ENCODE measurements at places on chromosomes 3 and 15.

GRCh38 chr15:72749700-72750099 lies 33.9 kb downstream of the ADPGK start:
- no peak overlapping the region for H3K4me3 ChIP-seq
- no peaks in the 10 kb centered on the region for H3K27me3 ChIP-seq
- DNase-seq = no peak

- no peak overlapping the region for H3K27ac ChIP-seq
- no peak for DNase-seq
- no peaks in the 10 kb centered on the region for H3K4me1 ChIP-seq
- H3K4me3 ChIP-seq = no peak overlapping the region
- H3K27me3 ChIP-seq = no peaks in the 10 kb centered on the region
Measured at GRCh38 chr15:89967881-89968280, 33.2 kb upstream of the ZNF710 start.

- no peaks in the 10 kb centered on the region for H3K4me1 ChIP-seq
- no peak for DNase-seq
- peaks cover 35% of the 10 kb centered on the region for H3K36me3 ChIP-seq
- H3K4me3 ChIP-seq = peak overlapping the region; percentile 95
Measured at GRCh38 chr3:138173769-138174420, 826 bp downstream of the DBR1 start.

DNA sequence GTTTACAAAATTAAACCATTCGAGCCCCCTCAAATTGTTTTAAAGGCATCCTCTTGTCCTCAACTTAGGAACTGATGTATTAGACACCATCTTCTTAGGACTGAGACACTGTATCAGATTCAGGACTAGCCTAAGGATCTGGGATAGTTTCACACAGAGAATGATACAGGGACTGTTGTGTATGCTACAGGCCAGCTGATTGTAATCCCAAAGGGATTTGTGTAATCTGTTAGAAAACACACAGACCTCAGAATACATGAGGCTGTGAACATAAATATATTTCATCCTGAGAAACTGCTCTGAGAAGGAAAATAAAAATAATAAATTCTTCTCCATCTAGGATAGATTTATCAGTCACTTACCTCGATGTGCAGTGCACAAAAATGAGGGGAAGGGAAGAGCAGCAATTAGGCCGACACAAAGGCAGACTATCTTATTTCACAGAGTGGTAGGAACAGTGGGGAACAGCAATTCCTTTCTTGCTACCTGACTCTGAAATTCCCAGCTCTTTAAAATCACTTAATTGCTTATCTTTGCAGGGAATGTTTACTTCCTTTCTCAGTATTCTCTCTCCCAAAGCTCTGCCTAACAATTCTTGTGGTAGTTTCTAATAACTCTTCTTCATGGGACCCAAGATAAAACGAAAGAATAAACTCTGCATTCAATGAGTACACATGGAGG lies 322.5 kb downstream of the MAGI1 start:
- peaks cover 9% of the 10 kb centered on the region for H3K4me1 ChIP-seq
- no peak for DNase-seq
- no peak overlapping the region for H3K4me3 ChIP-seq
- H3K27me3 ChIP-seq = no peaks in the 10 kb centered on the region

GRCh38 chr3:172904711-172905373 lies 154.3 kb downstream of the ECT2 start:
- no peak overlapping the region for H3K4me3 ChIP-seq
- H3K27ac ChIP-seq = no peak overlapping the region
- no peaks in the 10 kb centered on the region for H3K27me3 ChIP-seq
- peaks cover 6% of the 10 kb centered on the region for H3K4me1 ChIP-seq
- peak; percentile 27 for DNase-seq

GRCh38 chr15:59933607-59934006 lies 70.5 kb upstream of the FOXB1 start:
- no peak for DNase-seq
- H3K27ac ChIP-seq = no peak overlapping the region
- H3K27me3 ChIP-seq = no peaks in the 10 kb centered on the region
- H3K36me3 ChIP-seq = no peaks in the 10 kb centered on the region
- no peaks in the 10 kb centered on the region for H3K4me1 ChIP-seq
- H3K4me3 ChIP-seq = no peak overlapping the region

DNA sequence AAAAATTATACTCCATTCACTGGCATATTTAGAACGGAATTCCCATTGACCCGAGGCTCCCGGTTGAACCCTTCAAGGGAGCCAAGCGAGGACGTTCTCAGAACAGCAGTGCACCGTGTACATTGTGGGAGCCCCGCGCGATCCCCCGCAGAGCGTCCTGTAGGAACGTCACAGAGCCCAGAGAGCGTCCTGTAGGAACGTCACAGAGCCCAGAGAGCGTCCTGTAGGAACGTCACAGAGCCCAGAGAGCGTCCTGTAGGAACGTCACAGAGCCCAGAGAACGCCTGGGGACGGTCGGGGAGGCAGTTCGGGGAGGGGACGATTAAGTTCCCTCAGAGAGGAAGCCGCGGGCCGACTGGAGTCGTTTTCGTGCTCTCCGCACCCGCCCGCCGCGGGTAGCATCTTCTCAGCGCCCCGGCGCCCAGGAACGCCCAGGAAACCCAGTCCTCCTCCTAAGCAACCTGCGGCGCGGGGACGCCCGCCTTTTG lies 506 bp upstream of the ATP1B3 start:
- H3K4me1 ChIP-seq = no peaks in the 10 kb centered on the region
- H3K36me3 ChIP-seq = peaks cover 16% of the 10 kb centered on the region
- peak; percentile 60 for DNase-seq
- no peaks in the 10 kb centered on the region for H3K27me3 ChIP-seq

DNA sequence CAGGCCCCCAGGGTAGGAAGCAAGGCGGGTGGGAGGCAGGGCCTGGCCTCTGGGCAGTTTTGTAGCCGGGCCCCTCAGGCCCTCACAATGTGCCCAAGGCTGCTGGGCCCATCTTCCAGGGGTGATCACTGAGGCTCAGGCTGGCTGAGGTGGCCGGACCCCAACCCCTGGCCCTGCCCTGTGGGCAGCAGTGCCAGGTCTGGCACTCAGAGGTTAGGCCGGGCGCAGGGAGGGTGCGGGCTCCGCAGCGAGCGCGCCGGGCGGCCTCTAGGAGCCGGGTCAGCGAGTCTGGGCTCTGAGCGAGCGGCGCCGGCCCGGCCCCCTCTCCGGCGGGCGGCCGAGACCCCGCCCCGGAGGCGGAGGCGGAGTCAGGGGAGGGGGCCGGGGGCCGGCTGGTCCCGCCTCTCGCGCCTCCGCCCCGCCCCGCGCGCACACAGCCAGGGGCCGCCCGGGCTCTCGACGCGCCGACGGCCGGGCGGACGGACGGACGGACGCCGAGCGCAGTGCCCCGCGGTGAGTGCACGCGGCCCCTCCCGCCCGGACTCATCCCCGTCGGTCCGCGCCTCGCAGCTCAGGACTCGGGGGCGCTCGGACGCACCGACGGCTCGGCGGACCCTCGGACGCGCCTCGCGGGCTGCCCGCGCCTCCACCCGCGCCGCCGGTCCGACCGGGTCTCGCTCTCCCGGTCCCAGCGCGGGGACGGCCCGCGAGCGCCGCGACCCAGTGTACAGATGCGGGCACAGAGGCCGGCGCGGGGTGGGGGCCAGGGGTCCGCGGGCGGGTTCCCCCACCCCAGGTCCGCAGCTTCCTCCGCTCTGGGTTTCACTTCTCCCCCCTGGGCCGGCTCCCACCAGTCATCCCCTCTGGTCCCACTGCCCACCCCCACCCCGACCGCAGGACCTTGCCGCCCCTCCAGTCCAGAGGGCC lies at the start of gene FBLN2:
Gene FBLN2 (plus strand): TSS at position 430 of the 927 bp plus-strand sequence. CDS start 21,231 bp downstream, outside the sequence.
- peak; percentile 71 for DNase-seq
- no peaks in the 10 kb centered on the region for H3K27me3 ChIP-seq
- no peaks in the 10 kb centered on the region for H3K36me3 ChIP-seq
- peak within 1 kb of the TSS; percentile 51 for H3K4me3 ChIP-seq

- no peaks in the 10 kb centered on the region for H3K27me3 ChIP-seq
- H3K4me3 ChIP-seq = no peak overlapping the region
- H3K27ac ChIP-seq = no peak overlapping the region
- H3K4me1 ChIP-seq = peaks cover 9% of the 10 kb centered on the region
Measured at GRCh38 chr3:72536206-72536877, 311.9 kb downstream of the SHQ1 start.

DNA sequence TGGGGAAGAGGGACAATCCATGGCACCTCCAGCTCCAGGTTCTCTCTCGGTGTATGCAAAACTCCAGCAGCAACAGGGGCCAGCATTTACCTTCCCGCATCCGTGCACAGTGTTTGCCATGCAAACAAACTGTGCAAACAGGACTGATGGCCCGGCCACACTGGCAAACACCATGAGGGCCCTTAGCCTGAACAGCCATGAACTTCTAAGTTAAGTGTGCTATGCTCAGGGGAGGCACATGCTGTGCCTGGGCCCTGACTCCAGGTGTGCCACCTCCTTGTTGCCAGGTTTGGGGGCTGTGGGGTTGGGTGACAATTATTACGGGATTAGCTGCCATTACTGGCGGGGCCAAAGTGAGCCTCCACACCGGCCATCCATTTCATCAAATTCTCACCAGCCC lies 57.5 kb downstream of the CACNA2D2 start:
- H3K27me3 ChIP-seq = no peaks in the 10 kb centered on the region
- no peak for DNase-seq
- H3K4me1 ChIP-seq = no peaks in the 10 kb centered on the region
- H3K4me3 ChIP-seq = no peak overlapping the region
- no peaks in the 10 kb centered on the region for H3K36me3 ChIP-seq

DNA sequence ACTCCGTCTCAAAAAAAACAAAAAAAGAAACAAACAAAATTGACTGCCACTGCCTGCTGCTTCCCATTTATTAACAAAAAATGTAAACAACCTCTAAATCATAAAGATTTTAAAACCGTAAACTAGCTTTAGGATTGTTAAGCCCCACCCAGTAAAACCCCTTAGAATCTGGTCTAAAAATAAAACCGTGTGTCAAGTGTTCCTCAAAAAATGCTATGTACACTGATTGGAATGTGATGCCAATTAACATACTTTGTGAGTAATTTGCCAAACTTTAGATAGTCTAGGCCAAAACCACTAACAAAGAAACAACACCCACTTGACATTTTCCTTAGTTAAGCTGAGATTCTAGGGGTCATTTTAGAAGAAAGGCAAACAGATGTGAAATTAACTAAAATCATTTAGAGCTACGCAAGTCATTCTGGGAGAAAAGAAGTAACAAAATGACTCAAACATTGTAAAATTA lies 5.3 kb downstream of the RAF1 start:
- H3K4me3 ChIP-seq = no peak overlapping the region
- no peaks in the 10 kb centered on the region for H3K4me1 ChIP-seq
- H3K27ac ChIP-seq = no peak overlapping the region
- H3K36me3 ChIP-seq = peaks cover 8% of the 10 kb centered on the region
- DNase-seq = no peak

- no peaks in the 10 kb centered on the region for H3K36me3 ChIP-seq
- no peaks in the 10 kb centered on the region for H3K4me1 ChIP-seq
- H3K27ac ChIP-seq = no peak overlapping the region
- H3K4me3 ChIP-seq = no peak overlapping the region
Measured at GRCh38 chr3:69435274-69436265, 49.7 kb upstream of the FRMD4B start.

- no peak for DNase-seq
- no peaks in the 10 kb centered on the region for H3K27me3 ChIP-seq
- H3K4me3 ChIP-seq = no peak overlapping the region
- no peak overlapping the region for H3K27ac ChIP-seq
Measured at GRCh38 chr15:39534996-39535395, 45.9 kb upstream of the THBS1 start.

DNA sequence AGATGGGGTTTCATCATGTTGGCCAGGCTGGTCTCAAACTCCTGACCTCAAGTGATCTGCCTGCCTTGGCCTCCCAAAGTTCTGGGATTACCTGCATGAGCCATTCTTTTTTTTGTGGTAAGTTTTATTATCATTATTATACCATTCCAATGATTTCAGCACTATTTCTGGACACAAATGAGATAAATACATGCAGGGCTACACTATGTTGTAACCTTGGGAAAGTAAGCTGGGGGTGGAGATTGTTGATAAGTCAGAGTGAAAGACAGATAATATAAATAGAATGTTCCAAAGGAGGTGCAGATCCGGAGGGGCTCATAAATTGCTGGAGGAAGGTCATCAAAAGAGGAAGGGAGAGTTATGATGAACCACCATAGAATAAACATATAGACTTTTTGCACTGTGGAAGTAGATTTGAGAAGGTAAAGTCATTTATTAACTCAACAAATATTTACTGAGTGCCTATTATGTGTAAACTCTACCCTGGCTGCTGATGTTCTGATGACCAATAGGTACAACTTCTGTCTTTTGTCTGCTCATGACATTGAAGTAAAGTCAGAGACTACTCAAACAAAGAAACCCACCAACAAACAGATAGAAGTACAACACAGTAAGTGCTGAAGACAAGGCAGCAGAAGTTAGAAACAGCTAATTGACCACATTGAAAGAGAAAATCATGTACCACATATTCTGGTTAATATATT lies 478.9 kb upstream of the GOLIM4 start:
- H3K4me1 ChIP-seq = no peaks in the 10 kb centered on the region
- no peak for DNase-seq
- H3K36me3 ChIP-seq = no peaks in the 10 kb centered on the region

DNA sequence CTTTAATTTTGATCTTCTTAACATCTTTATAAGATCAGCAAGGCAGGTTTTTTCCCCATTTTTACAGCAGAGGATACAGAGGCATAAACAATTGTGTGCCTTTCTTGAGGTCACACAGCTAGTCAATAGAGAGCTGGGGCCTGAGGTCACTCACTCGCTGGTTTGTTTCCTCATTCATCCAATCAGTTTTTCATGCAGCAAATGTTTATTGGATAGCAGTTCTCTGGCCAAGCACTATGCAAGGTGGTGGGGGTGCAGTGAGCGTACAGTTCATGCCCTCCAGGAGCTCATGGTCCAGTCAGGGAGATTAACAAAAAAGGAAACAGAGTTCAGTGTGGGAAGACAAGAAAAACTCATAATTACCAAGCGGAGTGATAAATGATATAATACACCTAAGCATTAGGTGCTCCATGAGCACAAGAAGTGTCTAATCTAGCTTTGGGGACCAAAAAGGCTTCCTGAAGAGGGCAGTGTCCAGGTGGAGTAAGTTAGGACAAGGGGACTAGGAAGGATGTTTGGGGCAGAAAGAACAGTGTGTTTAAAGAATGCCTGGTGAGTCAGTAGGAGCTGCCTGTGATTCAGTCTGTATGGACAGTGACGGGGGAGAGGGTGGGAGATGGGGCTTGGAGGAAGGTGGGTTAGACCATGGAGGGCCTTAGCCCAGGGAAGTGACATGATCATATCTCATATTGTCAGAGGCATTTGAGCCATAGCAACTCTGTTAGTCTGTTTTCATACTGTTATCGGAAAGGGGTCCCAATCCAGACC lies 29.3 kb downstream of the MAP2K5 start:
- H3K4me3 ChIP-seq = no peak overlapping the region
- no peak for DNase-seq

- H3K4me1 ChIP-seq = 0 out of 2 replicates have a peak, but pooled peaks cover 4% of the 10 kb centered on the region
- no peaks in the 10 kb centered on the region for H3K27me3 ChIP-seq
- no peak overlapping the region for H3K27ac ChIP-seq
- peaks cover 25% of the 10 kb centered on the region for H3K36me3 ChIP-seq
- no peak for DNase-seq
- H3K4me3 ChIP-seq = no peak overlapping the region
Measured at GRCh38 chr15:56927816-56928215, 9.4 kb downstream of the TCF12 start.
